Ascending aorta (tissue), 2 donors: ENCODE measurements at places on chromosomes 1 and 21.

- no peak for DNase-seq
Observed at GRCh38 chr1:30914587-30914922, 6.0 kb upstream of the SDC3 start.

DNA sequence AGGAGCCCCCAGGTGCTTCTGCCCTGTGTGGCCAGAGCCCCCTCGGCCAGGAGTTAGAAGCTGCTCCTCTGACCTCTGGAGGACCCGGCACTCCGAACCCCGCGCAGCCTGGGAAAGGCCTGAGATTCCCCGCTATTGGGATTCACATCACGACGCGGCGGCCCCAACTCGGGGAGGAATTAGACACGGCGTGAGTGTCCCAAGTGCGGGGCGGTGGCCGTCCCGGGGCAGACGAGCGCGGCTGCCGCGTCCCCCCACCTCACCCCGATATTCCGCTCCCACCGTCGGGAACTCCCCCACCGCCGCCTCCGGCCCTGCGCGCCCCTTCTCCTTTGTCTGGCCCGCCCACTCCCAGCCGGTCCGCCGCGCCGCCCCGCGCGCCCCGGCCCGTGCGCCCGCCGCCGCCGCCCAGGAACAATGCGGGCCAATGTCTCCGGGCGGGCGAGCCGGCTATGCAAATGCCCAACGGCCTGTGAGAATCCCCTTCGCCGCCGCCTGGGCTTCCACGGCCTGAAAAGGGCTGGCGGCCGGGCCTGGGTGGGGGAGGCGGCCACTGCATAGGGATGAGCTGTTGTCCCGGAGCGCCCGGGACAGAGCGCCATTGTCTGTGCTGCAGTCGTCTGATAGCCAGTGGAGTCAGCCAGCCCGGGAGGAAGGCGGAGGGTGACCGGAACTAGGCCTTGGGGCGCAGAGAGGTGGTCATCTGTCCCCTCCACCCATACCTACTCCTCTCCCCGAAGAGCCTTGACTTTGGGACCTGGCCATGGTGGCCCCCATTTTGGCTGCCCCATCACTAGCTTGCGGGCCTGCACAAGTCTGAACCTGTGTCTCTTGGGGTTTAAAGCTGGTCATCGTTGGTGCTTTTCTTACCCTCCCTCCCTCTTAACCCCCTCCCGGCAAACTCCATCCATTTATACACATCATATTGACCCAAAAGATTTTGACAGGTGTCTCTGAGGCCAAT is 19.4 kb downstream of the RHBG start:
- no peak for DNase-seq

GRCh38 chr1:217721692-217722091 is 90.5 kb downstream of the SPATA17 start:
- no peak for DNase-seq

DNA sequence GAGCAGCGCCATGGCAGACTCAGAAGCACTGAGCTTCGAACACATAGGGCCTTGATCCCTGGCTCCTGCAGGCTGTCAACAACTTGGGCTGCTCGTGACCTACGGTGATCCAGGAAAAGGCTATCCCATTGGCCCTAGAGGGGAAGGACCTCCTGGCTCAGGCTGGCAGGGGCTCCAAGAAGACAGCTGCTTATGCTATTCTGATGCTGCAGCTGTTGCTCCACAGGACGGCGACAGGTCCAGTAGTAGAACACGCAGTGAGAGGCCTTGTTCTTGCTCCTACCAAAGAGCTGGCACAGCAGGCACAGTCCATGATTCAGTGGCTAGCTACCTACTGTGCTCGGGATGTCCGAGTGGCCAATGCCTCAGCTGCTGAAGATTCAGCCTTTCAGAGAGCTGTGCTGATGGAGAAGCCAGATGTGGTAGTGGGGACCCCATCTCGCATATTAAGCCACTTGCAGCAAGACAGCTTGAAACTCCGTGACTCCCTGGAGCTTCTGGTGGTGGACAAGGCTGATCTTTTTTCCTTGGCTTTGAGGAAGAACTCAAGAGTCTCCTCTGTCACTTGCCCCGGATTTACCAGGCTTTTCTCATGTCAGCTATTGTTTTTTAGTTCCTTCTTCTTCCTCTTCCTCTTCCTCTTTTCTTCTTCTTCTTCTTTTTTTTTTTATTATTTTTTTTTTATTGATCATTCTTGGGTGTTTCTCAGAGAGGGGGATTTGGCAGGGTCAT is 18.9 kb downstream of the ITLN2 start:
- no peak for DNase-seq

GRCh38 chr1:165501970-165502348 is 41.8 kb upstream of the LRRC52 start:
- no peak for DNase-seq

DNA sequence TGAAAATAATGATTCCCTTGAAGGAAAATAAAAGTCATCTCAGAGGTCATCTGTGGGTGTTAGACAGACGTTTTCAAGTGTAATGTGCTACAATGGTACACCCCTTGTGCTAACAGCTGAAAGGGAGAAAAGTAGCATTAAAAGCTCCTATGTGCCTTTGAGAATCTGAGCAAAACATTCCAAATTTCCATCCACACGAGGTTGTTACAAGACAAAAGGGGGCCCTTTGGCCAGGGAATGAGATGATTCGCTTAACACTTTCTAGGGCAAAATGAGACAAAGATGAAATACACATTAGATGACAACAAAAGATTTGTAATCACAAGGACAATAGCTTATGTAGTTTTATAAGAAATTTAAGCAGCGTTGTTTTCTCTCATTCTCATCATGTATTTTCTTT is 303.6 kb downstream of the LMX1A start:
- DNase-seq, result no peak

GRCh38 chr1:7838714-7839113 is 14.2 kb downstream of the UTS2 start:
- DNase-seq, result no peak

GRCh38 chr1:171126504-171126903 is 35.8 kb downstream of the FMO3 start:
- DNase-seq, result no peak

DNA sequence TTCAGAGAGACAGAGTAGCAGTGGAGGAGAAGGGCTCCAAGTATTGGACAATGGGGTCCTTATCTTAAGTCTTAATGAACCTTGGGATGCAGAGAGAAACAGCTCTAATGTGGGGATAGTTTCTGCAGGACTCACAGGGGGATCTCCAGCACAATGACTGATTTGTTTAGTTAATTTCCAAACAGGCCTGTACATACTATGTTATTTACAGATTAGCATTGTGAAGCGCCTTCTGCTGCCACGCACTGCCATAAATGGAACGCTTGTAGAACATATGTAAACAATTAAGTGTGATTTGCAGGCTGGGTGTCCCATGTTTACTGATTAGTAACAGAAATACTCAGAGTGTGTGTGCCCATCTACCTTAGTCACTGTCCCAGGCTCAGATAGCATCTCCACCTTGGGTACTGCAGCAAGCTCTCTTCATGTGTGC is 56.1 kb downstream of the NTPCR start:
- no peak for DNase-seq

DNA sequence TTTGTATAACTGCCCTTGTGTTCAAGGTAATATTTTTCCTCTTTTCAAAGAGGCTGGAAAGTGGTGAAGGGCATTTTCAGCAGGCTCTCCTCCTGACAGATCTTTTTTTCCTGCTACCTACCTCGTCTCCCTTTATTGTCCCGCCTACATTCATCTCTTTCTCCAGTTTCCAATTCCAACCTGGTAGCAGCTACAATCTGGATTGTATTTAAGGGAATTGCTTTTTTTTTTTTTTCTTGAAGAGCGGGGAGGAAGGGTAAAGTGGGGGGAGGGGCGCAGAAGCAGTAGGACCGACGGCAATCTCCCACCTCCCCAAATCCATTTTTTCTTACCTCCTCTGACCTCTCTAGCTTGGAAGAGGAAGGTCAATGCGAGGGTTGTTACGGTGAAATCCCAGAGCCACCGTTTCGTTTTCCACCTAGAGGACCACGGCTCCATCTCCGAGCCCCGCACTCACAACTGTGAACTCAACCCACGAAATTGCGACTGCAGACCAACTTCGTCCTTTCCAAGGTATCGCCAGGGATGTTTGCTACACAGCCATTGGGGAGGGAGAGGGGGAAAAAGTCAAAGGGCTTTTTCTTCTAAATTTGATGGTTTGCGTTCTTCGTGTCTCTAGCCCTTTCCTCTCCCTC is 464 bp downstream of the COL11A1 start:
- DNase-seq, result no peak

DNA sequence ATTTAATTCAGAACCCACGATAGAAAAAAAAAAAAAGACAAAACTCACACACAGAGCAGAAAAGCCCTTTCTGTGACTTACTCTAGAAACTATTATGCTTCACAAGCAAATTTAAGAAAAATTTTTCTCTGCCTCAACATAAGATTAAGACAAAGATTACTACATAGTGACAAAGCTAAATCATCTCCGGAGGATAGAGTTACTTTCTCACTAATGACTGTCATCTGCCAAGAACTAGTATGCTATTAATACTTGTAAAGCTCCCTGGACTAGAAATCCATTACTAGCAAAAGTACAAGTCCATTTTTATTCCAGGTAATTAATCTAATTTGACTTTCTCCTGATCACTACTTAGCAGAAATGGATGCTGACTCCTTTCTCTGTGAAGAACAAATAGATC is 25.9 kb downstream of the GREM2 start:
- DNase-seq, result no peak

DNA sequence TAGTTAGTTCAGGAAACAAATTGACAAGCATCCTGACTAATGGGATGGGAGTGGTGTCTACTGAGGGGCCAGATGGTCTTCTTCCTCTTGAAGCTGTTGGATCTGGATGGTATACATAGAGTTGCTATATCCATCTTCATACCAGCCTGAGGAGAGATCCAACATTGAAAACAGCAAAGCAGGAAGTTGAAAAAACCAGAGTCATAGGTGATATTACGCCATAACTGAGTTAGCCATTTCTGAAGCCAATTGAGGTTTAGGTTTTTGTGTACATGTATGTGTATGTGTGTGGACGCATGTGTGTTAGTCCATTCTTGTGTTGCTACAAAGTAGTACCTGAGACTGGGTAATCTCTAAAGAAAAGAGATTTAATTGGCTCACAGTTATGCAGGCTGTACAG is 2.3 kb upstream of the TSPAN2 start:
- no peak for DNase-seq

DNA sequence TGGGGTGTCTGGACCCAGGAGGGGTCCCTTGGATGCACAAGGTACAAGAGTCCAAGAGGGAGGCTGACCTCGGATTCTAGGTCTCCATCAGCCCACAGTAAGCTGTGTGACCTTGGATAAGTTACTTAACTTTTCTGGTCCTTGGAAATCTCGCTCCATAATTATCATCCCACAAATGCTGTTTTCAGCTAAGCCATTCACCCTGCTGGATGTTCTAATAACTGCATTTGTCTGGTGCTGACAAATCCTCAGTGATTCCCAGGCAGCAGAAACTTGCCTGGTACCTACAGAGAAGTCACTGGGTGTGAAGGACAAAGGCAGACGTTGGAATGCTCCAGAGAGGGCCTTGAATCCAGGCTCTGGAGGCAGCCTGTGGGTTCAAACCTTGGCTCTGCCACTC is 89.7 kb downstream of the IGSF21 start:
- DNase-seq, result no peak

DNA sequence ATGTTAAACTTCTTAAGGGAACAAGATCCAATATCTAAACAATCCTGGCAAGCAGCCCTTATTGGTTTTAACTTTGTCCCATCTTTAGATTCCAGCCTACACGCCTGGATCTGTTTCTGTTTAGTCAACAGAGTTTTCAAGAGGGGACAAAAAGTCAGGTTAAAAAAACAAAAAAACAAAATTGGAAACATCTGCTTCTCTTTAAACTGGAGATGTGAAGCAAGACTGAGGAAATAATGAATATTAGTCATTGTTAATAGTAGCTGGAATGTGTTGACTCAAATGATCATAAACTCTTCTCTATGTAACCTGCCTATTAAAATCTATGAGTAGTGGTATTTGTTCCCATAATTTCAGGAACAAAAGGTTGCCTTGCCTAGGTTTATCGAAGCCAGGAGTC is 55.0 kb downstream of the NID1 start:
- no peak for DNase-seq

DNA sequence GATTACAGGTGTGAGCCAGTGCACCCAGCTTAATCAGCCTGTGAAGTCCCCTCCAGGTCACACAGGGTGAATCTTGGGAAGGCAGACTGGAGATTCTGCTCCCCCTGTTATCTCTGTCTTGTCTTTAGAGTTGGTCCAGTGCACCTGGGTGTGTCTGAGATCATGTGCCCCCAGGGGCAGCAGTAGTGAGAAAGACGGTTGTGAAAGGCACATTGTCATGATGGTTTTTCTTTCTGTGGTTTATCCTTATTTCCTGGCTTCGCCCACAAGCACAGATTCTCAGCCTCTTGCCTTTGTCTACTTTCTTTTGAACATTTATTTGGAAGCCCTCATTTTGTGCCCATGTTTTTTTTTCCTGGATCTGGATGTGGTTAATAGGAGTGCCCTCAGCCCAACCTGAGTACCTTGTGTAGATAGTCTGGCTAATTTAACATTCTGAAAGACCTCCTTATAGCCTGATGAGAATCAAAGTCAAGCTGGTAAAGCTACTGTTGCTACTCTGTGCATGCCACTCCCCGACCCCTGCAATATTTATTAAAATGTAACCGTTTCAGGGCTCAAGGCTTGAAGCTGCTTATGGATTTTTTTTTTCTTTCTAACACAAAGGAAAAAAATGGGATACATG is 23.7 kb downstream of the UCK2 start:
- DNase-seq, result no peak

DNA sequence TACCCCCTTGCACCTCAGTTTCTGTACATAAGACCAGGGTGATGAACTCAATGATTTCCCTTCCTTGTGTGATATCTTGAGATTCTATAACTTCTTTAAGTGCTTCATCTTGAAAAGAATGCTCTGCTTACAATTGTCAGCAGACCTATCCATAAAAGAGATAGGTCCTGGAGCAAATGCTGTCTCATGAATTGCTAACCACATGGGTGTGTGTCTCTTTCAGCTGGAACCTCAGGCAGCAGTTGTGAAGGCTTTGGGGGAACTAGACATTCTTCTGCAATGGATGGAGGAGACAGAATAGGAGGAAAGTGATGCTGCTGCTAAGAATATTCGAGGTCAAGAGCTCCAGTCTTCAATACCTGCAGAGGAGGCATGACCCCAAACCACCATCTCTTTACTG is 2.8 kb downstream of the IL20 start:
- no peak for DNase-seq

DNA sequence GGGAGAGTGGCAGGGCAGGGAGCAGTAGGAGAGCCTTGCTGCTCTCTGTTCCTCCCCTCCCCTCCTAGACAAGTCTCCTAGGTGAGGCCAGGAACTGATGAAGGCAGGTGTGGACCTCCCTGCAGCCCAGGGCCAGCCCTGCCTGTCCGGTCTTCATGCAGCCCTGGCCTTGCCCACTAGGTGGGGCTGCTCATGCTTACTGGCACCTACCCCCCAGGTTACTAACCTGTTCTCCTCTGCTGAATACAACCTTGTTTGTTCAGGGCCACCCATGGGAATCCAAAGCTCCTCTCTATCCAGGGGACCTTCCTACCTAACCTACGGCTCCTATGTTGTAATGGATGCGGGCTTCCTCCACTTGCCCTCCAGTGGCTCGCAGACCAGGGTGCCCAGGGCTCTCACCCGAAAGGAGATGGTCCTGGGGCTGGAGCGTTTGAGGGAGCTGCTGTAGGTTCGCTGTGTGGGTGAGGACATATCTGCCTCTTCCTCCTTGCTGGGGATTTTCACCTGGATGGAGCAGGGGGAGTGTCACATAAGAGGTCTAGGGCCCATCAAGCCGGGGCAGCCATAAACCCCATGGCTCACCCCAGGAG is 7.9 kb upstream of the TNNT2 start:
- no peak for DNase-seq
